ENCODE measurements at places on chromosomes 2 and 18. TPM values are rescaled to one million over a fixed set of nuclear protein-coding genes. Genes with fewer than 3 reads are reported as not detected.

The PSMA8 gene
- total RNA-seq, result 1.3 TPM

The TMEM37 gene
- total RNA-seq, result not detected

The RPE gene
- 43.2 TPM for total RNA-seq

The FRZB gene
- not detected for total RNA-seq

The FEV gene
- total RNA-seq, result not detected

The VWC2L gene
- total RNA-seq, result not detected

- no peak for DNase-seq
Measured at GRCh38 chr2:188512456-188512855, 220.8 kb downstream of the GULP1 start.

GRCh38 chr2:37985333-37985732 lies 60.2 kb downstream of the RMDN2 start:
- no peak for DNase-seq

DNA sequence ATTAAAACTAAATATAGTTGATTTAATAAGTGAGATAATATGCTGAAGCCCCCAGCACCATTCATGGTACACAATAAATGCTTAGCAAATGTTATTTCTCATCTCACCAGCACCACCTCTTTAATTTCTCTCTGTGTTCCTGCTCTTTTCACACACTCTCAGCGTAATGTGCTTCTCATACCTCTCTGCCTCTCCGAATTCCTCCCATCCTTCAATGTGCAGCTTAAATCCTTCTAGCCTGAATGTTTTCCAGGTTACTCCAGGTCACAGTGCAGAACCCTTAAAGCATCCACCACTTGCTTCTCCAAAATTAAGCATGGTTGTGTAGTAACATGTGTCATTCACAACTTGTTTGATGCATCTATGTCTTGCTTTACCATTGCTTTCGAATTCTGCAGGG lies 119.6 kb downstream of the MCFD2 start:
- DNase-seq, result no peak

DNA sequence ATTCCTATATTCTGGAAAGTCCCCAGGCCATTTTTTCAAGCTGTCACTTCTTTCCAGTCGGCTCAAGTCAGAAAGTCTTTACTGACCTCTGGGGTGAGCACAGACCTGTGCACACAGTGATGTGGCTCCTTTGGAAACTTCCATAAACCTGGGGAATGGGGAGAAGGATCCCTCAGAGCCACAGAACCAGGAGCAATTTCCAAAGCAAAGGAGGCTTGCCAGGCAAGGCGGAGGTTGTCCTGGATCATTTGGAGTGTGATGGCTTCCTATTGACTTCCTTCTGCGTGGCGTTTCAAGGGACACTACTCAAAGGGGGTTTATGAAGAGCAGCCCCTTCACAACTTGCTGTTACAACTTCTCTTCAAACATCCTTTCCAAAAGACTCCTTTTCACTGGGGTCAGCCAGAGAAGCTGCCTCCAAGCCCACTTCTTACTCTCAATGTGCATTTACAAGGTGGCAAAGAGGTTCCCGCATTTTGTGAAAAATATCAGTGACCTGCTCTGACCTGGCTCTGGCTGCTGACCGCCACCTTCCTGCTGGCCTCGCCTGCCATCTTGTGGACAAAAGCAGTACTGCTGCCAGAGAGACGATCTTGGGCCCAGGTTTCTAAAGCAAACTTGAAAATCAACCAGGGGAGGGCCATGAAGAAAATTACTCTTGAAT lies 18.2 kb upstream of the TMEM247 start:
- peak; percentile 82 for DNase-seq

- DNase-seq, result no peak
Measured at GRCh38 chr2:113692698-113693428, 63.6 kb downstream of the SLC35F5 start.

DNA sequence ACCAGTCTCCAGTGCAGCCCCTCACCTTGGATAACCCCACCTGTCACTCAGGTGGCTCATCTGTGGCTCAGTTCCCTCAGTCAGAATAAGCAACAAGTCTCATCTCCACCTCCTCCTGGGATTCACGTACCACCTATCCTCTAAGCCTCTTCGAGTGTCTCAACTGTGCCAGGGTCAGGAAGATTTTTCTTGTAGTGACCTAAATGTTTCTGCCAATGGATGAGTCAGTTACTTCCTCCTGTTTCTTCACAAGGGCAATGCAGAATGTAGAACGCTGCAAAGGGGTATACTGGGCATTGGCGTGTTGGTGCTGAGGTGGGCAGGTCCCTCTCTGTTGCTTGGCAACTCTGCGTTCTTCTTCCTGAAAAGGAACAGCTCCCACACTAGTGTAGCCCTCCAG lies 213.3 kb upstream of the CXCR4 start:
- DNase-seq, result no peak

- no peak for DNase-seq
Measured at GRCh38 chr2:219570924-219571310, 422 bp downstream of the OBSL1 start.

DNA sequence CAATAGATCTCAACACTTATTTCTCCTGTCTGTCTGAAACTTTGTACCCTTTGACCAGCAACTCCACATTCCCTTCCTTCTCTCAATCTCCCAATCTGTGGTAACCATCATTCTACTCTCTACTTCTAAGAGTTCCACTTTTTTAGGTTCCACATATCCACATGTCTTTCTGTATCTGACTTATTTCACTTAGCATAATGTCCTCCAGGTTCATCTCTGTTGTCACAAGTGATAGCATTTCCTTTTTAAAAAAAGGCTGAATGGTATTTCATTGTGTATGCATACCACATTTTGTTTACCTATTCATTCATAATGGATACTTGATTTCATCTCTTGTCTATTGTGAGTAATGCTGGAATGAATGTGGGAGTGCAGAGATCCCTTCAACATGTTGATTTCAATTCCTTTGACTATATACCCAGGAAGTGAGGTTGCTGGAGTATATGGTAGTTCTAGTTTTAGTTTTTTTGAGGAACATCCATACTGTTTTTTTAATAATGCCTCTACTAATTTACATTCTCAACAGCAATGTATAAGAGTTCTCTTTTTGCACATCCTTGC lies 18.8 kb upstream of the MMADHC start:
- DNase-seq, result no peak

DNA sequence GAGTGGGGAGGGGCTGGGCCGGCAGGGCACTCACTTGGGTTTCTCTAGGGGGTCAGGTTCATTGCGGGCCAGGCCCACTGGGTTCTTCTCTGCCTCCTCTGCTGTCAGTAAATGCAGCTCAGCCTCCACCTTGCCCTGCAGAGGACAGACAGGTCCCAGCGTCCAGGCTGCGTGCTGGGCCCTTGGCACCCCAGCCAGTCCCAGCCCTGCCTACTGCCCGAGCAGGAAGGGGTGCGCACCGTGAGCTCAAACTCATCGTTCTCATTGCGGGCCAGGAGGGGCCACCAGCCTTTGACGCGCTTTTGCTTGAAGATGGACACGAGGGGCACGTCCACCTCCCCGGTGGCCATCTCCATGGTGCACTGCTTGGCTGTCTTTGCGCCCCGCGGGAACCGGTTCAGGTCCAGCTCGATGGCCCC lies 17.3 kb downstream of the OTOF start:
- no peak for DNase-seq

GRCh38 chr18:57505231-57505630 lies 70.1 kb downstream of the ONECUT2 start:
- no peak for DNase-seq

Data from activated naive CD8-positive, alpha-beta T cell treated with anti-CD3 and anti-CD28 coated beads, Interleukin-2, amount 10 ng/mL, durations not matched to agents 7 days and 5 days (primary cell).